ENCODE measurements at places on chromosomes 5 and 9.

DNA sequence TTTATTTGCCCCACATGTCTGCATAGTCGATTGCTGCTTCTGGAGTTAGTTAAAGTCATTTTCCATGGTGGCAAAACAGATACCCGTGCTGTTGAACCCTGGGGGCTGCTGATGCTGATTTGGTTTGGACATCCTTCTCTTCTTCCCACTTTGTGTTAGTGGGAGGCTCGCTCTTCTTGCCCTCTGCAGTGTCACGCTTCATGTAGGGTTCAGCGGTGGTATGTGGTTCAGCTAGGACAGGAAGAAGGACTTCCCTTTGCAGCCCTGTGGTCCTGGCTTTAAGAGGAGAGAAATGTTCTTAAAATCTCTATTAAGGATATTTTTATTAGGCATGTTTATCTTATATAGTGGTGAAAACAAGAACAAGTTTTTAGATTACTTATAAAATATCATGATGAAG, 36.2 kb downstream of the SLC36A1 start:
- no peak for DNase-seq

GRCh38 chr9:128421482-128421996, 882 bp downstream of the CERCAM start:
- DNase-seq: peak; percentile 10

DNA sequence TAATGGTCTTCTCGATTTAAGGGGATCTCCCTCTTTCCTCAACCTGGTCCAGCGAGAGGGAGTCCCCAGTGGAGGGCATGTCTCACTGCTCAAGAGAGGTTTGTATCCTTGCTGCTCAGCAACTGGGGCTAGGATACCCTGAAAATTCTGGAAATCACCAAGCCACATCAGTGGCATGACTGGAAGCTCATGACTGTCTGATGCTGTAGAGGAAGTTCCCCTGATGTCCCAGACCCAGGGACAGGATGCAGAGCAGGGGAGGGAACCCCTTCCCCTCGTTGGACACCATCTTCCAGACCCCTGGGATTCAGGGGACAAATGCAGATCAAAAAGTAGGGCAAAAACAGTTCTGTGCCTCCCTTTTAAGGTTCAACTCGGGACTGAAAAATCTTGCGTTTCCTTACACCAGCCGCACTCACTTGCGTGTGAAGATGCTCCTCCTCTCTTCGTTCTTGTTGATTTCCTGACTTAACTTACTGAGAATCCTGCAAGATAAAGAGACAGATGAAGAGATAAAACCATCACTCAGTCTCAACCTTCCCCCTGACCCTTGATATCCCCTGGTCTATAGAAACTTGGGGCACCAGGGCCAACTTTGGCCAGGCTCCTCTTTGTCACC, 22.1 kb downstream of the LCP2 start:
- DNase-seq: peak; percentile 74

GRCh38 chr5:96752341-96753016, 55.3 kb downstream of the ERAP1 start:
- peak; percentile 74 for DNase-seq

DNA sequence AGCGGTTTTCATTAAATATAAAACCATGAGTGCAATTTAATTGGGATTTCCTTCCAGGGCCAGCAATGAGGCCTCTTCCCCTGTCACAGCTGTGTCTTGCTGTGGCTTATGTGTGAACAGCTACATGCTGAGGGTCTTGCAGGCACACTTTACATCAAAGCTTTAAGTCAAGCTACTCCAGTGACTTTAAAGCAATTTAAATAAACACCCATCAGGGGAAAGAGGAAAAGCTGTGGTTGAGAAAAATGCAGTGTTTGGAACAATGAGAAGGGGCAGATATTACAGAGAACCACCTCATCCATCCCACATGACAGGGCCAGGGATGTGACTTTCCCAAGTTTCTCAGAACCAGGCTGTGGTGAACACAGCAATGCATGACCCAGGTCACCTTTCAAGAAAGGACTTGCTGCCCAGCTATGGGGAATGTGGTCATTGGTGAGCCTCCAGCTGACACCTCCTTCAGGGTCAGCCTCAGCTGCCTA, 115.9 kb upstream of the LPAR1 start:
- DNase-seq: no peak

- DNase-seq: peak; percentile 37
Measured at GRCh38 chr5:173963867-173964441, 25.0 kb upstream of the C5orf47 start.

DNA sequence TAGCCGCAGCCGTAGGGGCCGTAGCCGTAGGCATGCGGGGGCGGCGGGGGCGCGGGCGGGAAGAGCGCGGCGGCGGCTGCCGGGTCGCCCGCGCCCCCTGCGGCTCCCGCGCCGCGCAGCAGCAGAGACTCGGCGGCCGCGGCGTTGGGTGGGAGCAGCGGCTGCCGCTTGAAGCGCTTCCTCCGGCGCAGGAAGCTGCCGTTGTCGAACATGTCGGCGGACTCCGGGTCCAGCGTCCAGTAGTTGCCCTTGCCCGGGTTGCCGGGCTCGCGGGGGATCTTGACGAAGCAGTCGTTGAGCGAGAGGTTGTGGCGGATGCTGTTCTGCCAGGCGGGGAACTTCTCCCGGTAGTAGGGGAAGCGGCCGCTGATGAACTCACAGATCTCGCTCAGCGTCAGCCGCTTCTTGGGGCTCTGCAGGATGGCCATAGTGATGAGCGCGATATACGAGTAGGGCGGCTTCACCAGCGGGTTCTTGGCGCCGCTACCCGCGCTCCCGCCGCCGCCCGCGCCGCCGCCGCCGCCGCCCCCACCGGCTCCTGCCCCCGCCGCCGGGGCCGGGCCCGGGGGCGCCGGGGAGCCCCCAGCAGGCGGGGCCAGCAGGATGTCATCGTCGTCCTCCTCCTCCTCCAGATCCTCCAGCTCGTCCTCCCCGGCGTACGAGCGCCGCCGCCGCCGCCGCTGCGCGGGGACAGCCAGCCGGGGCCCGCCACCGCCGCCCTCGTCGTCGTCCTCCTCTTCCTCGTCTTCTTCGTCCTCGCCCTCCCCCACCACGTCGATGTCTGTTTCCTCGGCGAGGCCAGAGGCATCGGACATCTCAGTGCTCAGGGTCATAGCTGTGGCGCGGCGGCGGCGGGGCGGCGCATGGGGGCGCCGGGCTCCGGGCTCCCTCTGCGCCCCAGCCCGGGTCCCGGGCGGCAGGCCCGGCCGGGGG, 781 bp downstream of the FOXD1 start:
- DNase-seq: peak; percentile 52

DNA sequence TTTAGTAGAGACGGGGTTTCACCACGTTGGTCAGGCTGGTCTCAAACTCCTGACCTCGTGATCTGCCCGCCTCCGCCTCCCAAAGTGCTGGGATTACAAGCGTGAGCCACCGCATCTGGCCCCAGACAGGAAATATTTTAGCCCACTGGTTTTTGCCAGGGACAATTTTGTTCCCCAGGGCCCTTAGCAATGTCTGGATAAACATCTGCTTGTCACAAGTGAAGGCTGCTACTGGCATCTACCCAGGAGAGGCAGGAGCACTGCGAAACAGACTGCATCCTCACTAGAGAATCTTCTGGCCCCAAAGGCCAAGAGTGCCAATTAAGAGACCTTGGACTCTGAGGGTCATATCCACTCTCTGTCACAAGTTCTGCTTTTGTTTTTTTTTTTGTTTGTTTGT, 2.4 kb upstream of the TPRN start:
- no peak for DNase-seq

- DNase-seq: no peak
Measured at GRCh38 chr9:91118704-91119025, 243.1 kb downstream of the AUH start.

DNA sequence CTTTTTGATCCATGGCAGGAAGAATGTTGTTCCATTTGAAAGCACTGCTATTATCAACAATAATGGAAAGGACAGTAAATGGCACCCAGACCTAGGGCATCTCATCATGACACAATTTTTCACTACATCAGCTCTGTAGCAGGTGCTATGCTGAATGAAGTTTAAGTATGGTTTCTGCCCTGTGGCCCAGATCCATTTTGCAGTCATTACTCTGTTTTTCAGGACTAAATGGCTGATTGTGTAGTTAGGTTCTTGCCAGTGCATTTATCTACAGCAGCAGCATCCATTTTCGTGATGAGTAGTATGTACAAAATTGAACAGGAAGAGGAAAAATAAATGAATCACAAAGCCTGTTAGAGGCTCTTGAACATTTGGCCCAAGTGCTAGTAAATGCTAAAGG, 270.5 kb upstream of the CD180 start:
- no peak for DNase-seq

- no peak for DNase-seq
Measured at GRCh38 chr9:71479621-71480020, 288.7 kb downstream of the CEMIP2 start.

DNA sequence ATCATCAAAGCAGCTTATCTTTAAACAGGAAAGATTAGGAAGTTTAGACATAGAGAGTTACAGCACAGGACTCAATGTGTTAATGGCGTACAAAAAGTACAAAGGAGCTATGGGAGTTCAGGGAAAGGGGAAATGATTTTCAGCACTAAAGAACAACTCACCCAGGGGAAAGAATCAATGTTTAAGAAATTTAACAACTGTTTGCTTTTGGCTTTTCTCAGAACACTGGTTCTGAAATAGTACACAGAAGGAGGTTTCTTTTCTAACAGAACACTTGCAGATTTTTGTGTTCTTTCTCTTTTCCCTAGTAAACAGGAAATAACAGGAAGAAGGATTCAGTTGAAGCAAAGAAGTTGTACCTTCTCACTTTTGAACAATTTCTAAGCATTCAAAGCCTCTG, 71.3 kb upstream of the GHR start:
- no peak for DNase-seq

DNA sequence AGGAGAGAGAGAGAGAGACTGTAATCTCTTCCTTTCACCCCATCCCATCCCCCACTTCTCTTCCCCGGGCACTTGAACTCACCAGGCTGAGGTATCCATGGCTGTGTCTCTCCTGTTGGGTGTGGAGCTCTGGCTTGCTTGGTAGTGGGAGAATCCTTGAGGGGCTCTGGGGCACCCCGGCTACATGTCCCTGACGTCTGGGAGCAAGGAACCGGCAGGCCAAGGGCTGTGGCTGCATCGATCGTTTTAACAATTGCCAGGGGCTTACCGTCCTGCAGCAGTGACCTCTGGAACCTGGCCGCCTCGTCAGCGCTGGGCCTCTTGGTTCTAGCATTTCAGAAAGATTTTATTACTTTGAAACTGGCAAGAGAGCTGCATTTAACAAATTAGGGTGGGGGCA, 30.0 kb downstream of the FGF18 start:
- DNase-seq: no peak

GRCh38 chr5:168217497-168217896, 73.9 kb upstream of the WWC1 start:
- no peak for DNase-seq

DNA sequence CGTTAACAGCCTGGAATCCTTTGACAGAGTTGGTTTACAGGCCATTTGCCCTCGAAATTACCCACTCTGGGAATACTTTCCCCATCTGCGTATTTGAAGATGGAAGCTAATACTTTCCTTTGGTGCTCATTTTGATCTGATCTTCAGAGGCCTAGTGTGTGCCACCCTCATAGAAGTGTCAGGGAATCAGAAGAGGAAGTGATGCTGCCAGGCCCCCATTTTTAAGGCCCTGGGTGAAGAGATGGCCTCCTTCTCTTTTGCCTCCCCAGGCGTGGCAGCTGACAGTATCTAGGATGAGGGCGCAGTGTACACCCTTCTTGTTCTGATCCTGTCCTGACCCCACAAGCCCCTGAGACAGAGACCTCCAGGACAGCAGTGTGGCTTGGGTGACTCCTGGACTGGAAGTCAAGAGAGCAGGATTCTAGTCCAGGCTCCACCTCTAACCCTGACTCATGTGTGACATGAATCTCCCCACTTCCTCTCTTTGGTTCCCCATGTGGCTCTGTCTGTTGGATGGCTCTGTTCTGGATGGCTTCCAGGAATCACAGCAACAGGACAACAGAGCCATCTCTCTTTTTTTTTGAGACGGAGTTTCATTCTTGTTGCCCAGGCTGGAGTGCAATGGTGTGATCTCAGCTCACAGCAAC, 27.8 kb downstream of the CSF1R start:
- peak; percentile 6 for DNase-seq

DNA sequence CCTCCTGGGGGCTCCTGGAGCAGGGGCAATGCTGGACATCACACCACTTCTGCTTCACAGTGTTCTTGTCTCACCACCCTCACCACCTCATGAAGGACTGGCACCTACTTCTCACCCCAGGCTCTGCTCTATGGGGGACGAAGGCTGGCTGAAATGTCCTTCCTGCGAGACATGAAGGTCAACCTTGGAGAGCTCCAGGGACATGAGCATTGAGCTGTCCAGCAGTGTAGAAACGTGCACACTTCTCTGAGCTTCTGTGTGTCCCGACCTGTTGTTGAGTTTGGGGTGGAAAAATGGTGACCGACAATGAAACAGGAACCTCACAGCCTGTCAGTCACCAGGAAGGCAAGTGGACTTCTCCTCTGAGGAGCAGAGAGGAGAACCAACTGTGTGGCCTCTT, 68.6 kb upstream of the ADAMTS16 start:
- DNase-seq: no peak

GRCh38 chr9:18338042-18338441, 135.9 kb upstream of the ADAMTSL1 start:
- no peak for DNase-seq

DNA sequence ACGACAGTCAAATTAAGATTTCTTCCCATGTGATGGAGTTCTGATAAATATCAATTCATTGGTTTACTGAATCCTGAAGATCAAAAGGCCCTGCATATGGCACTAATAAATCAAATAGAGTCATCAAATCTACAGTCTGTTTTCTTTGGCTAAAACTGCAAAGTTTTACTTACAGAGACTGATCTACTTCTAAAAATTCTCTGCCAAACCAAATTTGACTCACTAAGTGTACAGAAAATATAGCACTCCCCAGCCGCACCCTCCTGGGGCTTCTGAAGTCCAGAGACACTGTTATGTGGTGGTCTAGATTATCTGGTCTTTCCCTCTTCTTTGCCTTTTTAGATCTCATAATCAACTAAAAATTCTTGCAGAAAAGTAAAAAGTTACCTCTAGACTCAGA, 237.7 kb downstream of the MLLT3 start:
- DNase-seq: no peak

GRCh38 chr5:93430118-93430517, 150.9 kb downstream of the NR2F1-AS1 start:
- DNase-seq: no peak

GRCh38 chr5:61974680-61975079, 331.3 kb upstream of the KIF2A start:
- DNase-seq: no peak

GRCh38 chr9:130114741-130115140, 57.5 kb upstream of the NCS1 start:
- no peak for DNase-seq

DNA sequence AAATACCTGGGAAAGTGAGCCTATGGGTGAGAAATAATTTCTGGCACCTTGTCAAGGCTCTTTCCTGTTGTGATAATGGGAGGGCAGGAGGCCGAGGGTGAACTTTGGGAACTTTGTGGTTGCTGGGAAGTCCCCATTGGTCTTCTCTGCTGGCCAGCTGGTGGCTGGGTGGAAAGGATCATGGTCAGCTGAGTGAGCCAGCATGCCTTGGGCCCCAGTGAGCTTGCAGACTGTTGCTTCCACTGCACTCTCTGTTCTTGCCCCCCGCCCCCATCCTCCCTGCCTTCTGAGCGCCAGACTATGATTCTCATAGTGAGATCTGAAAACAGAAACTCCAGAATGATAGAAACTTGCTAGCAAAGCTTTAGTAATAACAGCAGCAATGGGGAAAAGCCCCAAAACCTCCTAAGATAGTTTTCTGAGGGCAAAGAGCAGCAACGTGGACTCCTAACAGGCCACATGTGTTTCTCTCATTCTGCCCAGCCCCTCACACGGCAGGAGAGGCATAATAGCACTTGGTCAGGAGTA, 139.2 kb upstream of the SMARCA2 start:
- DNase-seq: no peak

Data from CD4-positive, alpha-beta T cell treated with Interleukin-12 subunit alpha and Interleukin-12 subunit beta, for 1 hour (primary cell).